ENCODE measurements at places on chromosomes 7 and 10.

DNA sequence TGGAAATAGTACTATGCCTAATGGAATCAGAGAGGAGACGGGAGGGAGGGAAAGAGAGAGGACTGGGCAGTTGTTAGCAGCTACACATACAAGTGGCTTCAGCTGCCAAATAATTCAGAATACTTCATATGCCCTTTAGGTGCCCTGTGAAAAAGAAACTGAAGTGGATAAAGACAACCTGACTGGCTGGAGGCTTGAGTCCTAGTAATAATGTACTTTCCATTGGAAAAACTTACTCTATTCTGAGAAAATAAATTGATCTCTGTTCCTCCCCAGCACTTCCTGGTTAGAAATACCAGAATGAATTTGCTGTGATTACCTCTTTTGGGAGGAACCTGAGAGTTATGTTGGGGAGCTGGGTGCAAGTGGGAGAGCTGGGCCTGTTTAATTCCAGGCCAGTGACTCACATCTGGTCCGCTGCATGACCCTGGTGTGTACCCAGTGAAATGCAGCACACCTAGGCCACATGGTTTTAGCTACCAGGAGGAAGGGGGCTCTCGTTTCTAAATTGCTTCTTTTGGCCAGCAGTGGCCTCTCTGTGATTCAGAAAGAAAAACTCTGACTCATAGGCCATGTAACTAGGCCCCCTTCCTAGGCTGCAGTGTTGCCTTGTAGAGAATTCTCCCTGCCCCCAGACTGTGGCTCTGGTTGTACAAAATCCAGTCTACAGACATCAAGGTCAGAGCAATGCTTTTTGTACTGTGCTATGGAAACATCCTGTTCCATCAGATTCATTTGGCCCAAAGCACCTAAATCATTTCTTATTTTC, 6.5 kb downstream of the AGFG2 start:
- peak; percentile 55 for DNase-seq

GRCh38 chr7:112129655-112130323, 76.4 kb downstream of the DOCK4 start:
- DNase-seq: no peak

GRCh38 chr7:137881607-137882260, 35.0 kb upstream of the DGKI start:
- DNase-seq: no peak

DNA sequence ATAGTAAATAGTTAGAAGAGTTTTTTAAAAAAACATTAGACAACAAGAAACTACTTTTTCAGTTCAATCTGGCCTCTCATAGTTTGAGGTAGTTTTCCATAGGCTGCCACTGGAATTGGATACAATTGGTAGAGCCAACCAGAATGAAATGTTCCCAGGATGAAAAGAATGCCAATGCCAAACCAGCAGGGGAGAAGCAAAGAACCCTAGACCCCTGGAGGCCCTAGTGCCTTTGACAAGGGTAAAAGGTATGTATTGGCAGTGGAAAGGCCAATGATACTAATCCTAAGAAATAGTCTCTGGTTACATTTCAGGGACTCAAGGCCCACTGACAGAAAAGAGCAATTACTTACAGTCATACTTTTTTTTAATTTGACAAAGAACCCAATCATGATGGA, 77.4 kb upstream of the SEM1 start:
- DNase-seq: no peak

GRCh38 chr10:14179251-14179650, 151.5 kb downstream of the FRMD4A start:
- DNase-seq: no peak
